Brain pericyte (primary cell): ENCODE measurements at places on chromosomes 5 and 9.
A peak's percentile ranks its signal among the peaks of the same experiment; 100 is the strongest.

- DNase-seq, result no peak
Measured at GRCh38 chr9:124478354-124478753, 28.1 kb downstream of the ADGRD2 start.

DNA sequence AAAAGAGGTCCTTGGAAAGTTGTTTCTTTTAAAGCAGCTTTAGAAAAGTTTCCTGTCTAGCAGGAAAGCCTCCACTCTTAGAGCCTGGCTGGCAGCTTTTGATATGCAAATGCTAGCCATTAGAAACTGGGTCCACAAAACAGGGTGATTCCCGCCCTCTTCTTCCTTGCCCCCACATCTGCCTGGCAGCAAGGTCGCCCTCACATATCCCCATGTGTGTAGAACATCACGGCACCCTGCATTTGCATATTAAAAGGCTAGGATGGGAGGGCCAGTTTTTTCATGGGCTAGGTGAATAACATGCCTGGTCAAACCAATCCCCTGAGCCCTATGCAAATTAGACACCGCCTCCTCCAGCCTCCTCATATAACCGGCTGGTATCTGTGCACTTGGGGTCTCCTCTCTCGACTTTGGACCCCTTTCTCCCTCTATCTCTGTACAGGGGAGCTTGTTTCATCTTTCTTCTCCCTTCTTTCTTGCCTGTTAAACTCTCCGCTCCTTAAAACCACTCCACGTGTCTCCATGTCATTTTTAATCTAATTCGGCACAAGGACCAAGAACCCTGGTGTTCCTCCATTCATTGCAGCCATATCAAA is 426.8 kb upstream of the CTNND2 start:
- no peak for DNase-seq

- no peak for DNase-seq
Measured at GRCh38 chr5:180487556-180487955, 6.6 kb upstream of the CNOT6 start.

DNA sequence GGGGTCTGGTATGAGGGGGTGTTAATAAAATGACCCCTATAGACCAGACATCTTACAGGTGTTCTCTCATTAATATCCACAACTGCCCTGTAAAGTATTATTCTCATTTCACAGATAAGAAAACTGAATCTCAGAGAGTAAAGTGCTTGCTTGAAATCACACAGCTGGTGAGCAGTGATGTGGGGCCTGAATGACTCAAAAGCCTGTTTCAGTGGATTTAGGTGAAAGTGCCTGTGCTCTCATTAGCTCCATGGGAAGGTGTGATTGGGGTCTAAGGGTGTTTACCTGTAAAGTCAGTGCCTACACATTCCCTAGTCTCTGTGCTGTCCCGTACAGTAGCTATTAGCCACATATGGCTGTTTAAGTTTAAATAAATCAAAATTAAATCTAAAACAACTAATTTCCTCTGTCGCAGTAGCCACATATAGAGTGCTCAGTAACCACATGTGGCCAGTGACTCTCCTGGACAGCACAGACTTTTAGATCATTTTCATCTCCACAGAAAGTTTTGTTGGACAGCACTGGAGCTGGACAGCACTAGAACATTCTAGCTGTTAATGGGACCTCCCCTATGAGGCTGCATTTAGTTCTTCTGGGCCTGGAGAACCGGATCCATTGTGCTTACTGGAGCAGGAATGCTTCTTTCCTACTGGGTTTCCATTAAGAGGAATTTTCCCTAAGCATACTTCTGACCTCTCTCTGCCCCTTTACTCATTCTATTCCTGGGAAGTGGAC is 52.5 kb upstream of the SEMA6A start:
- DNase-seq, result no peak

- DNase-seq, result no peak
Measured at GRCh38 chr5:179158556-179158955, 98.4 kb downstream of the ZNF354C start.

GRCh38 chr5:41127967-41128690 is 57.0 kb upstream of the MROH2B start:
- no peak for DNase-seq

DNA sequence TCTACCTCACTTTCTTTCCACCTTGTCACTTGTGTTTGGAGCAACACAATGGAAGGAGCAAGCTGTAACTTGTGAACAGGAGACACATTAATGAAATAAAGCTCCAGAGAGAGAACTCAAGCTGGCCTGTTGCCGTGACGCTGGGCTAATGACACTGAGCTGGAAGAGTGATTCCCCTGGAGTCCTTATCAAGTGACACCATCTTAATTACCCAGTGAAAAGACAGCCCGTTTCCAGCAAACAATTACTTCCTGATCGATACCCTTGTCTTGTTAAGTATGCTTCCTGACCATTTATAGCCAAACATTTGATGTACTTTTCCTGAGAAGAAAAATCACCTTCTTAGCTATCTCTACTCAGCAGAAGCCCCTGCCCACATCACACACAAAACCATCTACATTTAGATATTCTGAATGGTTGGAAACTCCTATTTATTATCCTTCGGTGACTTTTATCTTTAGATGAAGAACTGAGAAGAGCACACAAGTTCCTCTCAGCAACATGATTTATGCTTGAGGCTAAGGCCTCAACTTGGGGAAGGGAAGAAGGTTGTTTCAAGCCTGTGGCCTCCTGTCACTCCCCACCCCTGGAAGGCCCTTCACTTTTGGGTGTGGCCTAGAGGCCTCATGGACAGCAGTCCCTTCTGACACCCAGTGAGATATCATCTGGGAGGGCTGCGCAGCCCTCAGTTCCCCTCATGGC is 34.1 kb downstream of the CRHBP start:
- no peak for DNase-seq

DNA sequence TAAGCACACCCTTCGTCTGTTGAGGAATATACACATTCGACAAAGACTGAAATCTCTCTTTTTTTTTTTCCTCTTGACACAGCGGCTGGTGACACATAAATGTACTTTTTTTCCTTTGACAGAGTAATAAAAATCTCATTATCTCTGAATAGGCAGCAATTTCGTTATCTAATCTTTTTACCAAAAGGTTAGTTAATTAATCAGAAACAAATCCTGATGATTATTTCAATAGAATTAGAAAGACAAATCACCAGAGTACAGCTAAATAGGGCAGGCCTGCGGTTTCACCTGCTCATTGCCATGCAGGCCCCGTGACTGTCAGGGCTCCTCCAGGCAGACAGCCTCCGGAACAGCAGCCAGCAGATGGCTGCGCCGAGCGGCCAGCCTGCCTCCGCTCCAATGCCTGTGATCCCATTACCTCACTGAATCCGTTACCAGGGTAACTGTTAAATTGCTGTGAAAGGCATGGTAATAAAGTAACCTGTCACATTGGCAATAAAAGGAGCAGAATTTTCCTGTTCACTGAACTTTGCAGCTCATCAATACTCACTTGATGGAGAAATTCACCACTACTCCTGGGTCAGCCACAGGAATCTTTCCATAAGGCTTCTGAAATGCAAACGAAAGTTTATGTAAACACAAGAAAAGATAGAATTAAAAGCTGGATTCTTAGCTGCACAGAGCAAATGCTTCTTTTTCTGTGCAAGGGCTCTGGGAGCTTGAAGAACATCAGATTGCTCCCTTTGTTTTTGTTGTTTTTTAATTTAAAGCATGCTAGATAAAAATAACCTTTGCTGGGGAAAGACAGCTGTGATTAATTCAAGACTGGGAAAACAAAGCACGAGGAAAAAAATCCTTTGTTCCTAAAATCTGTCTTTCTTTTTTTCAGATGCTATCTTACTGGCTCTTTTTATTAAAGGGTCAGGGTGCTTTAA is 666.4 kb upstream of the ZNF608 start:
- DNase-seq, result peak; percentile 71

DNA sequence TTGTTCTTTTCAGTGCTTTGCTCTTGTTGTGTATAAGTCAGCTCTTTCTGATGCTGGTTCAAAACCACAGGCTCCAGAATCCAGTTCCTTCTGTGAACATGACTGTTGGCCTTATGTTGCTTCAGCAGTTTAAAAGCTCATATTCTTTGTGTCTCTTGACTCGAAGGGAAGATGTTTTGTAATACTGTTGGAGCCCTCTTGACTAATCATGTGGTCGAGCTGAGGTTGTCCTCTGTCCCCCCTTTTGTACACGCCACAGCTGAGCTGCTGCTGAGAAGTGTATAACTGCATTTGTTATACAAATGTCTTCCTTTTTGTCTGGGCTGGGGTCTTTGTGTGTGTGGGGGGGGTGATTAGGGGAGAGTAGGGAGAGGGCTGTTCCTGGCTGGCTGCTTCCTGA is 35.8 kb downstream of the SLC36A1 start:
- DNase-seq, result no peak

- no peak for DNase-seq
Measured at GRCh38 chr5:6599739-6600138, 33.1 kb downstream of the NSUN2 start.

DNA sequence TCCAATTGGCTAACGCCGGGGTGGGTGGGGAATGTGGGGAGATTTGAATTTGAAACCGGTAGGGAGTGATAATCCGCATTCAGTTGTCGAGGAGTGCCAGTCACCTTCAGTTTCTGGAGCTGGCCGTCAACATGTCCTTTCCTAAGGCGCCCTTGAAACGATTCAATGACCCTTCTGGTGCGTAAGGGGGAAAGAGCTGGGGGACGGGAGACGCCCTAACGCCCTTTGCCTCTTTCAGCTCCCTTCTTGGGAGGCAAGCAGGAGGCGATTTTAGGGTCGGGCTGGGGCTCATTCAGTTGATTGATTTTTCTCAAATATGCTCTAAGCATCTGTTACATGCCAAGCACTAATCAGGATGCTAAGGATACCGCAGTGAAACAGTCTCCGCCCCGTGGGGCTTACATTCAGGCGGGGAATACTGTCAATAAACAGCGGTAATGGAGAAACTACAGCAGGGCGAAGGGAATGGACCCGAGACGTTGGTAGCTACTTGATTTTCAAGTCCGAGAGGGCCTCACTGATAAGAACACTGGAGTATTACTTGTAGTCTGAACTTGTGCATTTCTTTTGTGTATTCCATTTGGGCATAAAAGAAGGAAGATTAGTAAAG is at the start of gene HMMR:
Gene HMMR (plus strand): TSS at position 71 of the 610 bp plus-strand sequence. CDS start 61 bp downstream, at position 132.
- DNase-seq, result no peak

DNA sequence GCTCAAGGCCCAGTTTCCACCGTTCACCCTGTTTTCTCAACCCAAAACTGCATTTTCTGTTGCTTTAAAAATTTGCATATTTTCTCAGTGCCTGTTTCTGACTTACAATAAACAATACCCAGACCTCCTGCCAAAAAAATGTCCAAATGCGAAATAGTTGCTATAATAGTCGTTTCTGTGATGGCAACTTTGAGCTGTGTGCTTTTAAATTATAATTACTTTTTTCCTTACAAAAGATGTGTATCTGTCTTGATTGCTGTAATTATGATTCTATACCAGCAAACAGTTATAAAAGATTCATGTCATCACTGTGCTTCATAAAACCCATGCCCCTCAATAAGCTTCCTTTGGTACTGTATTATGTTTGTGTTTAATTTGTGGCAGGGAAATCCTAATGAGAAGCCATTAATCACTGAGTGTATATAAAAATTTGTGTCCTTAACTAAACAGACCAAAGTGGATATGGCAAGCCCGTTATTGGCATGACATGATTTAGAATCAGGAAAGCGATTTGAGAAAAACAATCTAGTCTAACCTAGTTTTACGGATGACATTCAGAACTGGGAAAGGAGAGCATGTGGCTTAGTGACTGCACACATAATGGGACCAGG is 5.4 kb upstream of the SLC1A3 start:
- no peak for DNase-seq

DNA sequence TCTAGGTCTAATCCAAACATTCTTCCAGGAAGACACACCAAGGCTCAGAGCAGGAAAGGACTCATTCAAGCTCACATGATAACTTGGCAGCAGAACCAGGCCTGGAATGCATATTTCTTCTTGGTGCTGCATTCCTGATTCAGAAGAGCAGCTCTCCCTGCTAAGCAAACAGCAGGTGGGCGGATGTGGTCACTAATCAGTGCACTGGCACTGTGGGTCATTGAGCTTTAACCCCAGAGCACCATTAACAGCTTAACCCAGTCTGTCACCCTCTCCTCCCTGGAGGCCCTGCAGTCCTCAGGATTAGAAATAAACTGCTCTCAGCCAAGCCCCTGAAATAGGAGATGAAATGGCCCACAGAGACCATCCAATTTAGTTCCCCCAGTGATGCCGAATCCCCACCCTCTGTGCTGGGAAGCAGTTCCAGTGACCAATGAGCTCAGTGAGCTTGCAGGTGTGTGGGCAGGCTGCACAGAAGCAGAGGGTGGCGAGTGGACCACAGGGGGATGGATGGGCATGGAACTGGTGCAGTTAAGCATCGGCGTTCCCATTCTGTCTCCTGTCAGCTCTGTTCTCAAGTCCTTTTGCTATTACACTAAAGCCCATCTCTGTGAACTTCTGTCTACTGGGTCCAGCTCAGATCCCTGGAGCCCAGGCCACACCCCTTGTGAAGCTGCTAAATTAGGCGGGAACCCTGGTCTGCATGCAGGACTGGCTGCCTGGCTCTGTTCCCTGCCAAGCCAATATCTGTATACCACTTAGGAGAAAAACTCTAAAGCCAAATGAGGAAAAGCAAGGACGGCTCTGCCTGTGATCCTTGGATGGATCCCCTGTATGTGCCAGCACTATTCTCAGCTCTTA is 16.6 kb upstream of the MEGF9 start:
- DNase-seq, result no peak

DNA sequence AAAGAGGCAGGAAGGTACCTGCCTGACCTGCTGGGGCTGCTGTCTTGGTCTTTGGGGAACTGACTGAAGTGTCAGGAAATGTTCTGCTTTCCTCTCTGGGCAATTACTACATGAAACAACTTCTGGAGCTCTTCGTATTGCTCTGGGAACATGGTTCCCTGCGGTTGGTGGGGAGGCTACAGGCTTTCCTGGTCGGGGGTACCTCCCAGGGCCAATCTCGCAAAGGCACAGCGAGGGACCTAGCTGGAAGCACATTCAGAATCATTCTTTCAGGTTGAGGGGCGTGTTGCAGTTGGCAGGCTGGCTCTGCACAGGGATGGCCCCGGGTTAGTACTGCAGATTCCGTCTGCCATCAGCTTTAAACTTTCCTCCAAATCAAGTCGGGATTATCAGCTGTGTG is 88.9 kb upstream of the RANBP3L start:
- DNase-seq, result no peak

- DNase-seq, result no peak
Measured at GRCh38 chr5:97854871-97855762, 672.1 kb upstream of the RIOK2 start.
